ENCODE measurements at places on chromosomes 5 and 9. TPM values are rescaled to one million over a fixed set of nuclear protein-coding genes. Genes with fewer than 3 reads are reported as not detected.

DNA sequence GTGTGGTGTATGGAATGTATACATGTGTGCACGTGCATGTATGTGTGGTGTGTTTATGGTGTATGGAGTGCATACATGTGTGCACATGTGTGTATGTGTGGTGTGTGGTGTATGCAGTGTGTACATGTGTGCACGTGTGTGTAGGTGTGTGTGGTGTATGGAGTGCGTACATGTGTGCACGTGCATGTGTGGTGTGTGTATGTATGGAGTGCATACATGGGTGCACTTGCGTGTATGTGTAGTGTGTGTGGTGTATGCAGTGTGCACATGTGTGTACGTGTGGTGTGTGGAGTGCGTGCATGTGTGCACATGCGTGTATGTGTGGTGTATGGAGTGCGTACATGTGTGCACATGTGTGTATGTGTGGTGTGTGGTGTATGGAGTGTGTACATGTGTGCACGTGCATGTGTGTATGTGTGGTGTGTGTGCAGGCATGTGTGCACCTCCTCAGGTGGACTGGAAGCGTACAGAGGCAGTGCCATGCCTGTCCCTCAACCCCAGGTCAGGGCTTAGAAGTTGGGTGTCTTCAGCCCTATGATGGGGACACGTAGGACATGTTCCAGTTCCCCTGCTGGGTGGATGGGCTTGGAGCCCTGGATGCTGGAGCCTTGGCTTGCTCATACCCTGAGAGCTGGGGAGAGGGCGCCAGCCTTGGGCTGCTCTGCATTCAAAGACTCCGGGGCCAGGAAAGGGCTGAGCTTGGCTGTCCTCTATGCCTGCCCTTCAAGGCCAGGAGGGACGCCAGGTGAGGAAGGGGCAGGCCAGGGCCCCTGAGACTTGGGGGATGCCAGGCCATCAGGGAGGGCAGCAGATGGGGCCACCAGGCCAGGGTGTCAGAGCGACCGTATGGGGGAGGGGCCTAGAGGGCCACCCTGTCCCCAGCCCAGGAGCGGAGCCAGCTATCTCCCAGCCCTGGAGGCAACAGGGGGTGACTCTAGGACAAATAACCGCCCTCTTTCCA lies 12.2 kb downstream of the MYMK start:
- peak; percentile 16 for DNase-seq

The MYOT gene
- total RNA-seq = 117 TPM

The ASPN gene
- 8.8 TPM for total RNA-seq

The KCTD16 gene
- 0.15 TPM for total RNA-seq

DNA sequence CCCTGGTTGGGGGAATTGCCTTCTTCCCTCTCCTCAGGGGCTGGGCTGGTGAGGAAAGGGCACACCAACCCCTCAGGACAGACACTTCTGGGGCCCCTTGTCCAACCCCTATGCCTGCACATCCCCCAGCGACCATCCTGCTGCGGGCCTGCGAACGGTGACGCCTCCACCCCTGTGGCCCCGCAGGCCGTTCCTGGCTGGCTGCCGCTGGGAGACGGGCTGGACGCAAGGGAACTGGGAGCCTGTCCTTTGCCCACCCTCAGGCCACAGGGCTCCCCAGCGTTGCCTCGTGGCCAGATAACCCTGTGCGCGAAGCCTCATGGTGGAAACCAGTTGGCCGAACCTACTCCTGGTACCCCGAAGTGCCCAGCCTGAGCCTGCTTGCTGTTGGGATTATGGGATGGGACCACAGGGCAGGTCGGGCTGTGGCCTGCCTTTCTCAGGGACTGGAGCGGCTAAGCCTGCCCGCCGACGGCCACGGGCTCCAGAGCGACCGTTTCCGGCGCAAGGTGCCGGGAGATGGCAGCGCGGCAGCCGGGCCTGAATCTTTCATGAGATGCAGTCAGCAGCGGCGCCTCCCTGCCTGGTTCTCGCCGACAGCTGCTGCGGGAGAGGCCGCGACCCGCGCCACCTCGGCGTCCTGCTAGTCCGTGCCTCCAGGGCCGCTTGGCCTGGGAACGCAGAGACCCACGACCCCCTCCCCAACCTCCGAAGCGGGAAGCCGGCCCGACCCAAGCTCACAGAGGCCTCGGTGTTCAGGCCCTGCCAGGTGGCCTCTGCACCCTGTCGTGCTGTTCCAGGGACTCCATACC lies 6.5 kb upstream of the PITX1 start:
- no peak for DNase-seq

GRCh38 chr5:2634399-2635176 lies 116.9 kb downstream of the IRX2 start:
- no peak for DNase-seq

The PCDHB13 gene
- 5.3 TPM for total RNA-seq

DNA sequence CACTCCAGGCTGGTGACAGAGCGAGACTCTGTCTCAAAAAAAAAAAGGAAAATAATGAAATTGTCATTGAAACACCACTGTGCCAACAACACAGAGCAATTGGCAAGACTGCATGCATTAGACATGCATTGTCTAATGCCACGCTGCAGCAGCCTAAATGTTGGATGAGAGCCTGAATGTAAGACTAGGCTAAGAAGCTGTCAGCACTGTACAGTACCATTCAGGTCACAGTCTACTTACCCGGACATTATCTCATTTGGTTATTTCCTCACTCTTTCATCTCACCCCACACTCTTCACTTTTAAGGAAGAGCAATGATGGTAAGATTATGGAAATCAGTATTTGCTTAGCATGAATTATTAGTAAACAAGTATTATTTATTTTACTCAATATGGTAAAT lies 31.3 kb upstream of the PPP2CA start:
- no peak for DNase-seq

Data from left cardiac atrium (tissue), 4 donors.